Mucosa of descending colon (tissue), 3 donors: ENCODE measurements at places on chromosomes 4 and X.

GRCh38 chr4:147088146-147088545, 142.5 kb upstream of the TTC29 start:
- no peak for DNase-seq

- DNase-seq, result no peak
These were observed 50.0 kb downstream of the CCNI start for GRCh38 chr4:77025643-77026321.

- no peak for DNase-seq
These were observed 637 bp upstream of the SYN1 start for GRCh38 chrX:47620303-47620685.

- no peak for DNase-seq
These were observed 56.6 kb downstream of the SPATA18 start for GRCh38 chr4:52107745-52108144.

GRCh38 chr4:1815096-1815996, 22.3 kb downstream of the FGFR3 start:
- DNase-seq, result no peak

GRCh38 chrX:34848281-34848680, 94.3 kb upstream of the FAM47B start:
- no peak for DNase-seq

GRCh38 chr4:57187246-57187645, 77.1 kb upstream of the IGFBP7 start:
- no peak for DNase-seq

DNA sequence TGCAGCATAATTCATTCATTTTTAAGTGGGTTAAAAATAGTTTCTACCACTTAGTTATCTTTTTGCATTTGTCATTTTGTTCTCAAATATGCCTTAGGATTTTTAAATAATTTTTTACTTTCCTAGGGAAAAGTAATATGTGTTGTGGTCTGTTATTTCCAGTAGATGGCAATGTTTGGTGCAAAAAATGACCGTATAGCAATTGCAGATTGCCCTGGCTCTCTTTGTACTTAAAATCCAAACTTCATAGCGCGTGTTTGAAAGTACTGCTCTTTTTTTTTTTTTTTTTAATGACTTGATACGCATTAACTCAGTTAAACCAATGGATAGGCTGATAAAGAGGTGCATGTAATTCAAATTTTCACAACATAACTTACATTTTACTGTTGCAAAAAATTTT, 74.4 kb upstream of the RBMX start:
- no peak for DNase-seq

- no peak for DNase-seq
These were observed 2.7 kb downstream of the UTP14A start for GRCh38 chrX:129908636-129909035.

GRCh38 chr4:158741326-158742021, 18.3 kb upstream of the PPID start:
- no peak for DNase-seq

GRCh38 chrX:133587818-133588217, 172.5 kb upstream of the GPC4 start:
- no peak for DNase-seq

GRCh38 chrX:118627084-118627758, 100.2 kb upstream of the IL13RA1 start:
- DNase-seq, result no peak

GRCh38 chr4:187962926-187963325, 32.6 kb upstream of the ZFP42 start:
- no peak for DNase-seq

DNA sequence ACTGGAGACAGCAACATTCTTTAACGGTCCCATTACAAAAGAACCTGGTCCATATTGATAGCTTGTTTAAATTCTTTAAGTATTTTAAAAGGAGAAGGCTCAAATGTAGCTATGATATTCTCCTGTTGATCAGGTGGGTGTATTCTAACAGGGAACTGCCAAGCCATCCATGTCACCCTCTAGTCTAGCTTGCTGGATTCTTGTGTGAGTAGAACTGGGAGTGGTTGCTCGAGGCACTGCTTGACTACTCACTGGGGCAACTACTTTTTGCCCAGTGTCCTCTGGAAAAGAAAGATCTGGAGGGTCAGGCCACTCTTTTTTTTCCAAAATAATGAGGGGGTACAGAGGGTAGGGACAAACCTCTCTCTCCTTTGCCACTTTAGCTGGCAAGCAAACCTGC, 155.1 kb downstream of the ZNF518B start:
- DNase-seq, result no peak

GRCh38 chrX:10395643-10396042, 224.7 kb downstream of the MID1 start:
- no peak for DNase-seq

DNA sequence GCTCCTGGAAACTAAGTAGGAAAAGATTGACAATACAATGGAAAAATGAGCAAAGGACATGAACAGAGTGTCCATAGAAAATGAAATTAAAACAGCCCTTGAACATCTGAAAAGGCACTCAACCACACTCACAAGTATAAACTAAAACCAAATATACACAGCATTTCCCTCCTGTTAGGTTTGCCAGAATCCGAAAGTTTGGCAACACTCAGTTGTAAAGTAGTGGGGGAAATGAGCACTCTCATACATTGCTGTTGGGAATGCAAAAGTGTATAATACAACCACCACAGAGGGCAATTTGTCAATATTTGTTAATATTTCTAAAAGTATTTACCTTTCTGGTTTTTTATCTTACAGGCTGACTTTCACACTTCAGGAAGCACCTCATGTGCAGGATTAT, 84.2 kb upstream of the TMEM164 start:
- DNase-seq, result no peak

GRCh38 chr4:185183622-185184281, 20.0 kb downstream of the CFAP97 start:
- peak; percentile 51 for DNase-seq

DNA sequence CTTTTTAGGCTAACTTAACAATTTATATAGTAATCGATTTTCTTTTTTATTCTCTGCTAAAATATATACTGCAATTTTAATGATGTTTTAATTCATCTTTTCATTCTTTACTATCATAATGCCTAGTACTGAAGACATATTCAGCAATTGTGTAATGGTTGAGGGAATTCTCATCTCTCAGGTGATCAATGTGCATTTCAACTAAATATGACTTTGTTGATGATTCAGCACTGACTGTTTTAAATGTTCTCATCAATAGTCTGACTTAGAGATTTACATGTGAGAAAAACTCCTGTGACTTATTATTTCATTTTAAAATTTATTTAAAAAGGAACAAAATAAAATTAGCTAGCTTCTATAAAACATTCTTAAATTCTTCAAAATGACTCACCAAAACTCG, 1450.3 kb downstream of the STIM2 start:
- no peak for DNase-seq

DNA sequence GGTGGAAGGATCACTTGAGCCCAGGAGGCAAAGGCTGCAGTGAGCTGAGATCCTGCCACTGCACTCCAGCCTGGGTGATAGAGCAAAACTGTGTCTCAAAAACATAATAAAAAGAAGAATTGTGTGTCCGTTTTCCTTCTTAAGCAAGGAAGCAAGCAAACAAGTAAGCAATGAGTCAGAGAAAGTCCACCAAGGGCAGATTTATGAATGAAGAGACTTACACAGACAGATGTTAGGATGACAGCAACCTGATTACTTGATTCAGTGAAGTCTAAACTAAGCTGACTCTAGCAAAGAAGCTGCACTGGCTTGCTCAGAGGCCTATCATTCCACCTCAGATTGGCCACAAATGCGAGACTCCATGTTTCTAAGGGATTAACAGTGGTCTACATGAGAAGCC, 34.1 kb upstream of the SCML1 start:
- DNase-seq, result no peak

DNA sequence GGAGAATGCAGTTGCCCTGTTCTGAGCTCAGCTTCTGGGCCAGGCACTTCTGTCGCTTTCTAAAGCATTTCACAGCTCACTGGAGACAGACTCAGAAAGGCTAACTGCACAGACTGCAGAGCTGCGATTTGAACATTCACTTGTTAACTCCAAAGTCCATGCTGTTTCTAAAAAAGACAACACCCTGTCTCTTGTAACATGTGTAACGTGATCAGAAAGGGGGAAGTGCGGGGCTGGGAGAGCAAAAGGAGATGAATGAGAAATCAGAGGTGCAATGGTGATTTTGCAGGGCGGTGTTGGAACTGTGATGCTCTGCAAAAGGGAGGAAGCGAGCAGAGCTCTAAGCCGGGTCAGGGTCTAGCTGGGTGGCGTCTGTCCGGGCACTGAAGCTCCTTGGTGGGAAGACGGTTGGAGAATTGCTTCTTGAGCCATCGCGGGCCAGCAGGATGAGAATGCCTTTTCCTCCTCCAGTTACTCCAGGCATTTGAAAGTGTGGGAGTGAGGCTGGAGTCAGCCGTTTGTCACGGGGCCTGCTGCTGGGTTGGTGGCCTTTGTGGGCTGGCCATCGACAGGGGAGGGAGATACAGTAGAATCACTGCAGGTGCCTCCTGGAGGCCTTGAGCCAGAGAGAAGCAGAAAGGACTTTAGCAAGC, 20.3 kb downstream of the TBC1D14 start:
- DNase-seq, result peak; percentile 73

GRCh38 chrX:22037911-22038537, 5.9 kb downstream of the PHEX start:
- no peak for DNase-seq

- peak; percentile 6 for DNase-seq
These were observed 53.2 kb upstream of the ADRA2C start for GRCh38 chr4:3712936-3713335.

- no peak for DNase-seq
These were observed at the start of gene COL4A6 for GRCh38 chrX:108438110-108438623. Gene COL4A6, minus strand, starts transcription at chrX:108438422. Its CDS starts 226 bp downstream, at chrX:108438196.

DNA sequence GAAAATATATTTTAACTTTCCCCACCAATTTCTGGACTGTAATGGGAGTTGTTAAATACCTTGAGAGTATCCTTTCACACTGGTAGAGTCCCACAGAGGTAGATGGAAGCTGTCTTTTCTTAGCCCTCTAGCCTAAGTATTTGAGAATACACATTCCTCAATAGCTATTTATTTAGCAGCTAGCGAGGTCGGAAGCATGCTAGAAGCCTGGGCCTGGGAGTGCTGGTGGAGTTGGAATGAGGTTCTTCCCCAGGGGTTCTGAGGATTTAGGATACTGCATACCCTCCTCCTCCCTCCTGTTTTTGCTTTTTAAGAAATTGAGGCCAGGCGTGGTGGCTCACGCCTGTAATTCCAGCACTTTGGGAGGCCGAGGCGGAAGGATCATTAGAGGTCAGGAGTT, 999 bp upstream of the KLHL15 start:
- DNase-seq, result no peak

DNA sequence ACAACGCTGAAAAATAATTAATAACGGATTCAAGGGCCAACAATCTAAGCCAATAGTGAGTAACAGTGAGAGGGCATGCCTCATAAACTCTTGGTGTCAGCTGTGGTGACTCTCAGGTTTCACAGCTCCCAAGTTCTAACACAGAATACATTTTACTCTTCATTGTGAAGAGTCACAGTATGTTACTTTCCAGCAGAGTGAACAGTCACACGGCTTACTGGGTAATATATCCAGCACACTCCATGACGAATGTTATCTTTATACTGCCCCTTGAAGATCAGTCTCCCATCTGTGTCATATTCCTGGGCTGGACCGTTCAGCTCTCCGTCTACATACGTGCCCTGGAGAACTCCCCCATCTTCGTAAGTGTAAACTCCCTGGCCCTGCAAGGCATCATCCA, 23.1 kb downstream of the SETD7 start:
- DNase-seq, result no peak

GRCh38 chr4:189784651-189785050, 156.0 kb upstream of the FRG1 start:
- no peak for DNase-seq

DNA sequence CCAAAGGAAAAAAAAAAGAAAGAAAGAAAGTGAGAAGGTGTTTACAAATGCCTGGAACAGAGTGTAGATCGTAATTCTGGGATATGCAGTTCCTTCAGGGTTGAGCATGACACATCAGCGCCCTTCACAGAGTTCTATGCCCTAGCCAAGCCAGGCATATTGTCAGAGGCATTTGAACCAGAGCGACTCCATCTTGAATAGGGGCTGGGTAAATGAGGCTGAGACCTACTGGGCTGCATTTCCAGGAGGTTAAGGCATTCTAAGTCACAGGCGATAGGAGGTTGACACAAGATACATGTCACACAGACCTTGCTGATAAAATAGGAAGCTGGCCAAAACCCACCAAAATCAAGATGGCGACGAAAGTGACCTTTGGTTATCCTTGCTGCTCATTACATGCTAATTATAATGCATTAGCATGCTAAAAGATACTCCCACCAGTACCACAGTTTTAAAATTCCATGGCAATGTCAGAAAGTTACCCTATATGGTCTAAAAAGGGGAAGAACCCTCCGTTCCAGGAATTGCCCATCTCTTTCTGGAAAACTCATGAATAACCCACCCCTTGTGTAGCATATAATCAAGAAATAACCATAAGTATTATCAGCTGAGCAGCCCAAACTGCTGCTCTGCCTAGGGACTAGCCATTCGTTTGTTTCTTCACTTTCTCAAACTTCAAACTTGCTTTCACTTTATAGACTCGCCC, 23.5 kb upstream of the LRBA start:
- DNase-seq, result no peak

DNA sequence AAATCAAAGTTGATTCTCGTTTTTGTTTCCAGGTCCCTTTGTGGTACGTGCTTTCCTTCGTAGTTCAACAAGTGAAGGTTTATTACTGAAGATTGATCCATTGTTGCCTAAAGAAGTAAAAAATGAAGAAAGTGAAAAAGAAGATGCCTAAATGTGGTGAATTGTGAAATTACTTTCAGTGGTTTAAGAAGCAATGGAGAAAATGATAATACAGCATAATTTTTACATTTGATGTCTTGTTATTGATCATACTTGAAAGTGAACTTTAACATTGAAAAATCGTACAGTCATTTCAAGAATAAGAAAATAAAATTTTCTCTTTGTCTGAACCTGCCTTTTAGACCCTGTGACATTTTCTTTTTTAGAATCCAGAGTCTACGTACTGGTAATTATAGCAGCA, 89.8 kb downstream of the MRPL1 start:
- DNase-seq, result no peak

DNA sequence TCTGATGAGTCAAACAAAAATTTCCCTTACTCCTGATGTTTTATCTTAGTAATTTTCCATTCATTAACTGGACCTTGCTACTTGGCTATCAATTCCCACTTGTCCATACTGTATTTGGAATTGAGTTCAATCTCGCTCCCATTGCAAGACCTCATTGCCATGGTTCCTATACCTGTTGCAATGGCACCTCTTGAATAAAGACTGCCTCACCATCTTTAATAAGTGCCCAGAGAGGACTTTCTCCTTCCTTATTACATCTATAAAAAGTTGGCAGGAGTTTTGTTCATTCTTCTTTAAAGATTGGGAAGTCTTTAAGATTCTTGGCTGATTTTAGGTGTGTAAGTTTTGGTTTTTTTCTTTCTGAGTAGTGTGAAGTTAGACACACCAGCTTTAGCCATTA, 397.4 kb downstream of the SPOCK3 start:
- no peak for DNase-seq

- no peak for DNase-seq
These were observed 102.2 kb downstream of the MXRA5 start for GRCh38 chrX:3244203-3244743.

- no peak for DNase-seq
These were observed 532.8 kb downstream of the KCNIP4 start for GRCh38 chr4:21415728-21416127.
